ENCODE measurements at places on chromosomes 5 and 9. TPM values are rescaled to one million over a fixed set of nuclear protein-coding genes. Genes with fewer than 3 reads are reported as not detected.

HK3 gene
- total RNA-seq: 15.4 TPM

- no peak for DNase-seq
Measured at GRCh38 chr5:74199436-74200210, 440.9 kb downstream of the ENC1 start.

- DNase-seq: no peak
Measured at GRCh38 chr9:42396318-42396717, 212.9 kb downstream of the SPATA31A6 start.

DNA sequence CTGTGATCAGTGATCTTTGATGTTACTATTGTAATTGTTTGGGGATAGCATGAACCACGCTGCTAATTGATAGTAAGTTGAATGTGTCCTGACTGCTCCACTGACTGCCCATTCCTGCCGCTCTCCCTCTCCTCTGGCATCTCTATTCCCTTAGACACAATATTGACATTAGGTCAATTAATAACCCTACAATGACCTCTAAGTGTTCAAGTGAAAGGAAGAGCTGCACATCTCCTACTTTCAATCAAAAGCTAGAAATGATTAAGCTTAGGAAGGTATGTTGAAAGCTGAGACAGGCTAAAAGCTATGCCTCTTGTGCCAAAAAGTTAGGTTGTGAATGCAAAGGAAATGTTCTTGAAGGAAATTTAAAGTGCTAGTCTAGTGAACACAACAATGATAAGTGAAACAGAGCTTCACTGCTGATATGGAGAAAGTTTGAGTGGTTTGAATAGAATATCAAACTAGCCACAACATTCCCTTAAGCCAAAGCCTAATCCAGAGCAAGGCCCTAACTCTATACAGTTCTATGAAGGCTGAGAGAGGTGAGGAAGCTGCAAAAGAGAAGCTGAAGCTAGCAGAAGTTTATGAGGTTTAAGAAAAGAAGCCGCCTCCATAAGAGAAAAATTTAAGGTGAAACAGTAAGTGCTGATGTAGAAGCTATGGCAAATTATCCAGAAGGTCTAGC, 12.9 kb downstream of the CLINT1 start:
- no peak for DNase-seq

GRCh38 chr5:179410291-179411160, 65.3 kb upstream of the ADAMTS2 start:
- no peak for DNase-seq

DNA sequence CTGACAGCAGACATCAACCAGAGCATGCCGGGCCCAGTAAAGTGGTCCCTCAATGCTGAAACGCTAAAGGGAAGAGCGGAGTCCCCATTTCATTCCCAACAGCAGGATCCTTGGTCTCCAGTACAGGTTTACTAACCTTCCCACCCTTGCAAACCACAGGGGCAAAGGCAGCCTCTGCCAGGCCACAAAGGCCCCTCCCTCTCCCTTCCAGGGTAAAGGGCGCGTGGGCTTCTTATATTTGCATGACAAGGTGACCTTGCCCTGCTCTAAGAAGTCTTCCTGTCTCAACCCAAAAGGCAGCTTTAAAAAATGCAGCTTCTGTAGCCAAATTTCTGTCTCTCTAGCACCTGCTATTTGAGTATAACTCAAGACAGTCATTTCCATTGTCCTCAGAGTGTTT, 131.5 kb upstream of the PTCH1 start:
- no peak for DNase-seq

DNA sequence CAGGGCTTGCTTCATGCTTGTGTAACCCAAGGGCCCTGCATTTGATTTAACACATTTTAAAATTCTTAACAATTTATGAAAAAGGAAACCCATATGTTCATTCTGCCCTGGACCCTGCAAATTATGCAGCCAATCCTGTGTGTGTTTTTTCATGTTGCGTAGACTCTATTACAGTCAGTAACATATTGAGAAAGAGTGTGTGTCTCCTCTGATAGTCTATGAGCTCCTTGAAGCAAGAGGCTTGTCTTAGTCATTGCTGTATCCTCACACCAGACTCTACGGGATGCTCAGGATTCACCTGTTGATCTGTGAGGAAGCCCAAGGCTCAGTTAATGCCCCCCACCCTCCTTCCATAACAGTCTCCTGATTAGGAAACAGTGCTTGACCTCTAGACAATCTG, 177.3 kb upstream of the DMAC1 start:
- DNase-seq: no peak

DNA sequence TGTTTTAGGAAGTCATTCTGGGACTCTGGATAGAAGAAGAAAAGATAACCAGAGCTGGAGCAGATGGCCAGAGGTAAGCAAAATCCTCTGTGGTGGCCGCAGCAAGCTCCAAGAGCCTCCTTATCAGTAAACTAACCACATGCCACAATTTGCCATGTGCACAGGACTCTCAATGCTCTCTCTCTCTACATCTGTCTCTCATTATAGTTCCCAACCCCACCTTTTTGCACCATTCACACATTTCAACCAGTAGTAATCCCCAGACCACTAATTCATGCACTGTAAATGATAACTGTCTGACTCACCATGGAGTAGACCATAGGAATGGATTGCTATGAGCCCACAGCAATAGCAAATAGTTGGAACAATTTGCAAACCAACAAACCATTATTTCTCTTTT, 526.1 kb downstream of the TLR4 start:
- no peak for DNase-seq

MED22 gene
- total RNA-seq: 21.2 TPM

MRNIP gene
- 20.1 TPM for total RNA-seq

DNA sequence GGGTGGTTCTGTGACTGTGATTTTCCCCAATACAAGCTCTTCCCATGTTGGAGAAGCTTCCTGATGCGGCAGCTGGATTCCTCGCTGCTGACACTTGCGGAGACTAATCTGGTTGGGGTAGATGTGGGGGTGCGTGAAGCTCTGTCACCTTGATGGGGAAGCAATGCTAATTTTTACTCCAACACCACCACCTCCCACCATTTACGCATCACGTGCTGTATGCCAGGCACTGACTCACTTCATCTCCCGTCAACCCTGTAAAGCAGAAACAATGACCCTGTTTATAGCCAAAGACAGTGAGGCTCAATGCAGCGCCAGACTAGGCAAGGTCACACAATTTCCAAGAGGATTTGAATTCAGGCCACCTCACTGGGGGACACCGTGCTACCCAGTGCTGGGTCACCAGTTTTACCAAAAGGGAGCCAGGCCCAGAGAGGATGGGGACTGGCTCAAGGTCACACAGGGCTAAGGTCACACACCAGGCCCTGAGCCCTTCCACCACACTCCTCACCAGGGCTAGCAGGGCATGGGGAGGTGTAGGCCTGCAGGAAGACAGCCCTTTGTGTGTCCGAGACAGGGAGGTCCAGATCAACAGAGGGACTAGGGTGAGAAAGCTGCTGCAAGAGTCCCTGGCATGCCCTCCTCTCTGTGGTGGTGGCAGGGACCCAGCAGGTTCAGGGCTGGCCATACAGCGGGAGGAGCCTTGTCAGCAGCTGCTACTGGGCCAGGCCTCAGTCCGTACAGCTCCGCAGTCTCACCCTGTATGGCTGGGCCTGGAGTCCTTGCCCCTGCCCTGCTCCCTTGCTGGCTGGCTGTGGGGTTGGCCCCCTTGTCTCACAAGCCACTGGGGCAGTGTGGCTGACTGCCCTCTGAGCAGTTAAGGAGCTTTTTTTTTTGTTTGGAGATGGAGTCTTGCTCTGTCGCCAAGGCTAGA, 3.3 kb downstream of the STKLD1 start:
- DNase-seq: no peak

- DNase-seq: no peak
Measured at GRCh38 chr5:108271127-108271526, 110.8 kb downstream of the FBXL17 start.

- DNase-seq: no peak
Measured at GRCh38 chr5:133925866-133926488, 42.4 kb downstream of the C5orf15 start.
